Stimulated activated CD4-positive, alpha-beta T cell treated with anti-CD3 and anti-CD28 coated beads, Interleukin-2, amount 100 ng/mL, for 24 hours (primary cell): ENCODE measurements at places on chromosomes 11 and 22.

DNA sequence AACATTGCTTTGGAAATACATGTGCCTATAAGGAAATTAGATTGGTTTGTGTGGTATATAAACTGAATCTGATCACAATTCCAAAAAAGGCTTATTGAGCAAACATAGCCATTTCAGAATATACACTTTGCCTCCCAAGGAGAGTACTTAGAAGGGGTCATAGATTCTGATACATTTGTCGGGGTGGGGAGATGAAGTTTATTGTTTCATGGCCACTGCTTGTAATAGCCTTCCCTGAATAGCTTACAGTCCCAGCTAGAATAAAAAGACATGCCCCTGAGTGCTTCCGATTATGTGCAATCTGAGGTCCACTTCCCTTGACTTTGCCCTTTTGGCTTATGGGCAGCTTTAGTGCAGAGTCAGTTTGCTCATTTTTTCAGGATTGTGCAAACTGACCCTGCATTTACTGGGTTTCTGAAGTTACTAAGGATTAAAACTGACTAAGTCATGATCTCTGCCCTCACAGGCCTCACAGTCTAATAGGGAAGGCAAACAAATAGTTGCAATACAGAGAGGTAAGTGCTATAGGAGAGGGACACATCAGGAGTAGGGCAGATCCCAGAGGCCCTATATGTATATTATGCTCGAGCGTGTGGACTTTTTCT, 184.2 kb downstream of the BLID start:
- no peak for DNase-seq

- DNase-seq: no peak
These were observed 10.0 kb upstream of the RAB1B start for GRCh38 chr11:66258473-66258893.

DNA sequence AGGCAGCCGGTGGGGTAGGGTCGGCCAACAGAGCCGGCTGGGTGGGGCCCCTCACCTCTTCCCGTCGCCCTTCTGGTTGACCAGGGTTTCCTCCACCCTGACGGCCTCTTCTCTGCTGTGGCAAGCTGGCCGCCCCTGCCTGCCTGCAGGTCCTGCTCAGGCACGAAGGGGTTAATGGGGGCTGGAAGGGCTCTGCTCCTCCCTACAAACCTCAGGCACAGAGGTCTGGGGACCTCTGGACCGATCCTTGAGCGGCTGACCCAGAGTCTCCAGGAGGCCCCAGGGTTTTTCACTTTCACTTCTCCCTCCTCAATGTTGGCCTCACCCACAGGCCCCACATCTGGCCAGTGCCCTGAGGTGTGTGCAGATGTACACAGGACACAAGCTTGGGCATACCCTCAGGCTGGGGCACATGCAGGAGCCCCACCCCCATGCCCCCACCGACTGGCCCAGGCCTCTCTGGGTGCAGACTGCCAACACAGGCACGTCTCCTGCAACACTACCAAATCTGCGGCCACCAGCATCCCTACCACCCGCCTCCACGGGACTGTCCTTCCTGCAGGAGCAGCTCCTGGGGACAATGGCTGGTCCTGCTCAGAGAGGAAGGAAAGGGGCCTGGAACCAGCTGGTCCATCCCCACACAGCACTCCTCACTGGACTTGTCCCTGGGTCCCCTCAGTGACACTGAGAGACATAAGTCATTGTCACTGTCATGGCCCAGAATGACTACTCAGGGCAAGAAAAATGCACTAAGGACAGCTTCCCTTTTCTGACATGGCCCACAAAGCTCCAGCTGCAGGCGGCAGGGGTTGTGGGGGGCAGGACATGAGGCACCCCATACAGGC, 3.2 kb upstream of the TBX1 start:
- DNase-seq: no peak

DNA sequence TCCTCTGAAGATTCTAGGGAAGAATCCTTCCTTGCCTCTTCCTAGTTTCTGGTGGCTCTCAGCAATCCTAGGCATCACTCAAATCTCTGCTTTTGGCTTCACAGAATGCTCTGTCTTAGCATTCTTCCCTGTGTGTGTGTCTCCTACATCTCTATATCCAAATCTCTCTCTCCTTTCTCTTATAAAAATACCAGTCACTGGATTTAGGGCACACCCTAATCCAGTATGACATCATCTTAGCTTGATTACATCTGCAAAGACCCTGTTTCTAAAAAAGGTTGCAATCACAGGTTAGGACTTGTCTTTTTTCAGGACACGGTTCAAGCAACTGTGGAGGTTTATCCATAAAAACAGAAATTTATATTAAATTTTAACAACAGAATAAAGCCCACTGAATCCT, 54.4 kb downstream of the NARS2 start:
- no peak for DNase-seq

- no peak for DNase-seq
These were observed 9.9 kb downstream of the NUMA1 start for GRCh38 chr11:72070491-72070890.
